K562 (cell line): ENCODE measurements at places on chromosomes 1 and 21.
A peak's percentile ranks its signal among the peaks of the same experiment; 100 is the strongest.

GRCh38 chr1:31531177-31531999, 44.9 kb upstream of the TINAGL1 start:
- no peak for DNase-seq

DNA sequence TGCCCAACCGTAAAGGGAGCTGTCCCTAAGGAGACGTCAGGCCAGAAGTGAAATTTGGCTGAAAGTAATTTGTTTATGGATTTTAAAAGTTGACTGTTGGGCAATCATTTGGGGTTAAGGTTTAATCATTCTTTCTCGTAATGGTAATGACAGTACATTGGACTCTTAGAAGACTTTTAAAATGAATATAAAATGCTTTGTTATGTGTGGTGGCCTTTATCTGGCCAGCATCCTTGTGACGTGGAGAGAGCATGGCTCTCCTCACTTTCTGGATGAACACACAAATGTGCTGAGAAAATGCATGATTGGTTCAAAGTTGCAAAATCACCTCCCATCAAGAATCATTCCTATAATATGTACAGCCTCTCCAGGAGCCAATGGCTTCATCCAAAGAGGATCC, 160.2 kb downstream of the DHRS3 start:
- DNase-seq, result no peak

DNA sequence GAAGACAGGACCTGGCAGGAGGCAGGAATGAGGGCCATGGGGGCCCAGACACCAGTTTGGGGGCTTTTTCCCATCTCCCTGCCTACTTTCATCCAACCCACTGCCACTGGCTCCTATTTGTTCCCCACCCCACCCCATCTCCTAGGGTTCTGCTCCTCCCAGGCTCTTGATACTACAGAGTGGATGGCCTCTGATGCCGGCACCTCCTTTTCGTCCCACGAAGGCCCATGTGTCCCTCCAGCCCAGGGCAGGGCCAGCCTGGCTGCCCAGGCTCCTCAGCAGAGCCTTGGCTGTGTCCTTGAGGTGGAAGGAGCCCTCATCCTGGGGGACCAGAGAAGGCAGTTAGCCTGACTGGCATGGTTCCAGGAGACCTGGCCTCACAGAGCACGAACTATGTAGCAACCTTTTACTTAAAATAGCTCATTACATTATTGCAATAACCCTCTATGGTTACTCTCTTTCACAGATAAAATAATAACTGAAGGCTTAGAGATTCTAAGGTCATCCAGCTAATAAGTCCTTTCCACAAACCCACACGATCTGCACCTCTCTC, 3.5 kb downstream of the POMGNT1 start:
- peak; percentile 14 for DNase-seq

GRCh38 chr1:9324246-9325096, 31.8 kb downstream of the SPSB1 start:
- DNase-seq, result no peak

GRCh38 chr1:234208791-234209190, 164.5 kb upstream of the COA6 start:
- no peak for DNase-seq

GRCh38 chr1:51336004-51336403, 5.6 kb upstream of the TTC39A start:
- no peak for DNase-seq

DNA sequence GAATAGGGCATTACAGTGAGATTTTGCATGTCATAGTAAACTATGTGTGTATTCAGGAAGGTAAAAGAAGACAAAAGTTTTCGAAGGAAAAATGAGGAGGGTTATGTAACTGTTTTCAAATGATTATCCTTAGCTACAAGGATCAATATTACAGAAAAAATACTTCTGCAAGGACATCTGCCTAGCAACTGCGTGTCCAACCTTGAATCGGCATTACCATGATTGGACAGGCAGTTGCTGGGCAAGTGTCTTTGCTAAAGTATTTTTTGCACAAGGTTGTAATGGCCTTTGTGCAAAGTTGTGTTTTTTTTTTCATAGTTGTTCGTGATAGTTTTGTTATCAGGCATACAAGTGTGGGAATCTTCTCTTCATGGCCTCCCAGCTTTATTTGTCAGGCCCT, 136.8 kb downstream of the FASLG start:
- no peak for DNase-seq

DNA sequence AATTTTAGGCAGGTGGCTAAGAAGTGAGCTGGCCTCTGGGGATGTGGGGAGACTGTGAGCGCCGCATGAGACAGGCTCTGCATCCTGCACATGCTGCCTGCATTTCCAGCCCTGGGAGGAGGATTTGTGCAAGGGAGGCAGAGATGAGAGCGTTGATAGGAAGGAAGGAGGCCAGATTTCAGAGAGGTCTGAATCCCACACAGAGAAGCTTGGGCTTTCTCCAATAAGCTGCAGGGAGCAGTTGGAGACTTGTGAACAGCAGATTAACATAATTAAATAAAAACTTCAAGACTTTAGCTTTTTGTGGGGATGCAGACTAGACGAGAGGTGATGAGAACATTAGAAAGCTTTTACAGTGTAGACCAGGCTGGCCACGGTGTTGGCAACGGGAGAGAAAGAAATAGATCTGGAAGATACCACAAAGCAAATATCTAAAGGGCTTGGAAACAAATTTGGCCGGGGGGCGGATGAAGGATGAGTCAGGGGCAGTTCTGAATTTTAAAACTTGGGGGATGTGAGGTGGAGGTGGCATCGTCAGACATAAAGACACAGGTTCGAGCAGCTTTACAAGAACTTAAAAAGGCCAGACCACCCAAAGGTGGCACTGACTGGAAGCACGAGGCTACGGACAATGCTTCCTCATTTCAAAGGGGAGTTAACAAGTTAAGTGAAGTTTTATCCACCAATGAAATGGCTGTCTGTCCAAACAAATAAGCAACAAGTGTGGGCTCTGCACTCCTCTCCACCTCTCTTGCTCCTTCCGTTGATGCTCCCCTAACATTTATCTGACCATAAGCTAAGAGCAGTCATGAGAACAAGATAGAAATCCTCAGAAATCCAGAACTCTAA, 57.0 kb downstream of the HIVEP3 start:
- DNase-seq, result no peak

GRCh38 chr1:53288002-53288789, 39.7 kb downstream of the LRP8 start:
- no peak for DNase-seq

DNA sequence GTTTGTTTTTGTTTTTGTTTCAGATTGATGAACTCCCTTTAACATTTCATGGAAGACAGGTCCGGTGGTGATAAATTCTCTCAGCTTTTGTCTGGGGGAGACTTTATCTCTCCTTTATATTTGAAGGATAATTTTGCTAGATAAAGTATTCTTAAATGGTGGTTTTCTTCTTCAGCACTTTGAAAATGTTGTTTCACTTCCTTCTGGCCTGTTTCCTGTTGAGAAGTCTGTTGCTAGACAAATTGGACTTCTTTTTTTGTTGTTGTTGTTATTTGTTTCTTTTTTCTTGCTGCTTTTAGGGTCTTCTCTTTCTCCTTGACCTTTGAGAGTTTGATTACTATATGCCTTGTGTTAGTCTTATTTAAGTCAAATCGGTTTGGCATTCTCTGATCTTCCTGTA, 50.8 kb downstream of the CRP start:
- DNase-seq, result no peak

GRCh38 chr1:204962742-204963632, 80.0 kb upstream of the CNTN2 start:
- no peak for DNase-seq

- no peak for DNase-seq
Observed at GRCh38 chr1:150557813-150558212, 8.6 kb downstream of the ADAMTSL4 start.

DNA sequence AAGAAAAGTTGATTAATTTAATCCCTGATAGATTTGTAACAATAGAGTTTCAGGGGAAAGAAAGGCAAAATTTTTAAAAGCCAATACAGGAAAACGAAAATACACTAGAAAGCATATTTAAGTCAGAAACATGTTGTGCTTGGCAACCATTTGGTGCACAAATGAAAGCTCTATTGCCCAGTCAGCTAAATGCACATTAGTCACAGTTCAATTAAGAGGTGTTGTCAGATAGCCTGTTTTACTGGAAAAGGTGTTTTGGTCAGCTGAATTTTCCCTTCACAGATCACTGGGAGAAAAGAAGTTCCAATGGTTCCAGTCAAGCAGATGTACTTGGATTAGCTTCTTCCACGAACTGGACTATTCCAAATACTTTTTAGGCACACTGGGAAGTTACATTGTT, 25.4 kb downstream of the RGS4 start:
- DNase-seq, result no peak

DNA sequence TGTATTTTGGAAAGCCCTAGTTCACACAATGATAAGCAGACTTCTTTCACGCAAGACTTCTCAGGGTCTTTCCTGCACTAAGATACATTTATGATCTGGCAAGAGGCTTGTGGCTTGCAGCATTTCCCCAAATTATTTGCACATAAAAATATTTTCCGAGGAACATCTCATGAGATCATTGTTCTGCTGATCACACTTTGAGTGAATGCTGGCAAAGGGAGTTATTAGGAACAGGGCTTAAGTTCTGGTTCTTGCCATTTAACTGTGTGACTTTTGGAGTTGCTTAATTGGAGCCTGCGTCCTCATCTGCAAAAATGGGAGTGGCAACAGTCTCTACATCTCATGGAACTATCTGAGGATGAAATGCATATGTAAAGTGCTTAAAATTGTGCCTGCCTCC, 50.2 kb downstream of the GADD45A start:
- no peak for DNase-seq

DNA sequence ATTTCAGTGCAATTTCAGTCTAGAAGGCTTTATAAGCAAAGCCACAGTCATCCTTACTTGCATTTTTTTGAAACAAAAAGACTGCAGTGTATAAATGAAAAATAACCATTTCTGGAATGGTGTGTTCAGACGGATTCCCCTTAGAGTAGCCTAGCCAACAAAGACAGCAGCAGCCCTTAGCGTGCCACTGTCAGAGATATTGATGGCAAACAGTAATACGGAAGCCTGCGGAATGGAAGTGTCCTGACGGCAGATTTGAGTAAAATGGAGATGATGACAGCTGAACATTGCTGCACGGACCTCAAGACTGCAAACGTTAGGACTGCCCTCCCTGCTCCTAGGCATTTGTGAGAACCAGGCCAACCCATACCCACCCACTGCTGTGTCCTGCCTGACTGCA, 54.7 kb downstream of the PDE9A start:
- DNase-seq, result no peak

DNA sequence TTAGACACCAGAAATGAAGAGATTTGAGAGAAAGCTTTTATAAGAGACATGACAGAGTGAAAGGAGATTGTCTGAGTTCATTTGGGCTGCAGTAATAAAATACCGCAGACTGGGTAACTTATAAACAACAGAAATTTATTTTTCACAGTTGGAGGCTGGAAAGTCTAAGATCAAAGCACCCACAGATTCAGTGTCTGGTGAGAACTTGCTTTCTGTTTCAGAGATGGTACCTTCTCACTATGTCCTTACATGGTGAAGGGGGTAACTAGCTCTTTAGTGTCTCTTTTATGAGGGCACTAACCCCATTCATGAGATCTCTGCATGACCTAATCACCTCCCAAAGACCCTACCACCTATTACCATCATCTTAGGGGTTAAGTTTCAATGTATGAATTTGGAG, 30.9 kb upstream of the FCRL4 start:
- no peak for DNase-seq

DNA sequence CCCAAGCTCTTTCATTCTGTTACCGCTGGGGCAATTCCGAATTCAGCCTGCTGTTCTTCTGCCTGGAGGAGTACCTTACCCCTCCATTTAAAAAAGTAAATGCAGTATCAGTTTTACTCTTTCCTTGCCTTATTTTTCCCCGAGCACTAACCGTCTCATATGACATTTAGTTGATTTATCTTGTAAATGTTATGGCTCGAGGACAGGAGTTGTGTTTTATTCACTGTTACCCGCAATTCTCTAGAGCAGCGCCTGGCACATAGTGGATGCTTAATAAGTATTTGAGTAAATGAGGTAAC, 425 bp upstream of the TADA1 start:
- no peak for DNase-seq

- DNase-seq, result no peak
Observed at GRCh38 chr1:183284086-183284485, 98.0 kb downstream of the LAMC2 start.

GRCh38 chr1:3340548-3341235, 113.8 kb upstream of the ARHGEF16 start:
- DNase-seq, result no peak

DNA sequence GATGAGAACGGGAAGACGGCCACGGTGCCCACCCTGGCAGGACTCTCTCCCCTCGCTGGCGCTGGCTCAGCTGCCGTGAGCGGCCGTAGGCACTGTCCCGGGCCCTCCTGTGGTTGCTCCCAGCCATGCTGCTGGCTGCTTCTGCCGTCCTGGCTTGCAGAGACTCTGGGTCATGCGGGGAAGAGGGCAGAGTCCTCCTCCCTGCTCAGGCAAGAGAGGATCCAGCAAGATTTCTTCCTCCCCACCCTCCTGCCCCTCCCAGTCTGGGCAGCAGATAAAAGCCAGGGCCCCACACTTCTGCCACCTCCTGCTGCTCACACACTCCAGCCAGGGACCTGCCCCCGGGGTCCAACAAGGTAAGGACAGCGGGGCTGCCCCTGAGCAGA, 60.1 kb downstream of the AGPAT3 start:
- DNase-seq, result no peak

DNA sequence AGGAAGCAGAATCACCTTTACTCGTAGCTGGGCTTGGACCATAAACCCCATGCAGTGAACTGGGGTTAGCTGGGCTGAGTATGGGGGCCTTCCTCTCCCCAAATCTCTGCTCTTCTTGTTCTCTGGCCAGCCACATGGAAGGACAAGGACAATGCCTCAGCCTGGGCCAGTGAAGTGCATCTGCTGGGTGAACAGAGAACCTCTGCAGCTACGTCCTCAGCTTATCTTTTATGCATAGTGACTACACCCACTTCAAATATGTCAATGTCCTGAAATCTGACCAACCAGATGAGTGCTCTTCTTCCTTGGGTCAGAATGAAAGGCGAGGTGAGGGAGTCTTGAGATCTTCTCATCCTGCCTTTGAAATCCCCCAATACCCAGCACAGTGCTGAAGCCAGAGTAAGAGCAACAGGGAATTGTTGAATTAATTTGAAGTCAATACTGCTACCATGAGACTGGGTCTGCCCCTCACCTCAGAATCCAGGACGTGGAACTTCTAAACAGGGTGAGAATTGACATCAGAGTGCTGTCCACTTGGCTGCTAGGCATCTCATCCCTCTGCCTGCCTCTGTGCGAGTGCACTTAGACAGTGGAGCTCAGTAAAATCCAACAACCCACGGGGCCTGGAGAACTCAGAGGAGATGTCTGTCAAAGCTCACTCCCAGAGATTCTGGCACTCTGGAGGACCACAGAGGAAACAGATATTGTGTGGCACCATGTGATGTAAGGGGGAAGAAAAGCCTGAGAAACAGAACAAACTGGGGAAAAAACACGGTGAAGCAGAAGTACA, 99.0 kb downstream of the IER5 start:
- DNase-seq, result no peak

DNA sequence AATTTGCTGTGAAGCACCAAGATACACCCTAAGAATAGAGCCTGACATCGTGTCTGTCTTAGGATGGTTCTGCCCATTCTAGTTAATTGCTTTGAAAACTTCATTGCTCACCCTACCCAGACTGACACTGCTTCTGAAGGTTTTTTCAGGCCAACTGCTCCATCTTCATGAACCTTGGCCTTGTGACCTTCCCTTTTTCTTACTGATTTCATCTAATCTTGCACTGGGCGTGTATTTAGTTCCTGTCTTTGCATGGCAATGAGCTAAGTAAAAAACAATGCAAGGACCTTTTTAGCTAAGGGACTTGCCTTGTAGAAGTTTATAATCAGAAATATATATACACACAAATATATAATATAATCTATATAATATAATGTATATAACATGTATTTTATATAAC, 108.0 kb downstream of the PBX1 start:
- no peak for DNase-seq
